ENCODE measurements at places on chromosomes 13 and 19.
A peak's percentile ranks its signal among the peaks of the same experiment; 100 is the strongest.

GRCh38 chr19:9792206-9793070 is 23.9 kb upstream of the ZNF846 start:
- DNase-seq = peak; percentile 88

DNA sequence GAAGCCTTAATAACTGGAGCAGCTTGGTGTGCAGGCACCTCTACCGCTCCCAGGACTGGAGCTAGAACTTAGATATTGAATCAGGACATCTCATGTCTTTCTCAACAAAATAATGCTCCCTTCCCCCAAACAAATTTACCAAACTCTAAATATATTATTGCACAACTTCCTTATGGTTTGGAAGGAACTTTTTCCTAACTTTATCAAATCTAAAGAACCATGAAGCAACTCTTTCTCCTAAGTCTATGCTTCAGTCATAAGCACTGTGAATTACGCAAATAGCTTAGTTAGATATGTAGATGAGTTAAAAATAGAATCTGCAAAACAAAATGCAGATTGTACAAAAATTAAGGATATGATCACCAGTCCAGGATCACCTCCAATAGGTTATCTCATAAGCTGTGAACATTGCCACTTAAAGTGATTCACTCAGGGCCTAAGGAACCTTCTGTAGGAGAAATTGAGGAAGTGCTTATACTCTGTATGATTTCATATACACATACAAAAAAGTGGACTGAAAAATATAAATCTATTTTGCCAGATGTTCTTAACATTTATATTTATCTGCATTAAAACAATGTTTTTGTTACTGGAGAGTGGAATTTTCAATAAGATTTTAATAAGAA is 20.4 kb upstream of the MAB21L1 start:
- DNase-seq = no peak

DNA sequence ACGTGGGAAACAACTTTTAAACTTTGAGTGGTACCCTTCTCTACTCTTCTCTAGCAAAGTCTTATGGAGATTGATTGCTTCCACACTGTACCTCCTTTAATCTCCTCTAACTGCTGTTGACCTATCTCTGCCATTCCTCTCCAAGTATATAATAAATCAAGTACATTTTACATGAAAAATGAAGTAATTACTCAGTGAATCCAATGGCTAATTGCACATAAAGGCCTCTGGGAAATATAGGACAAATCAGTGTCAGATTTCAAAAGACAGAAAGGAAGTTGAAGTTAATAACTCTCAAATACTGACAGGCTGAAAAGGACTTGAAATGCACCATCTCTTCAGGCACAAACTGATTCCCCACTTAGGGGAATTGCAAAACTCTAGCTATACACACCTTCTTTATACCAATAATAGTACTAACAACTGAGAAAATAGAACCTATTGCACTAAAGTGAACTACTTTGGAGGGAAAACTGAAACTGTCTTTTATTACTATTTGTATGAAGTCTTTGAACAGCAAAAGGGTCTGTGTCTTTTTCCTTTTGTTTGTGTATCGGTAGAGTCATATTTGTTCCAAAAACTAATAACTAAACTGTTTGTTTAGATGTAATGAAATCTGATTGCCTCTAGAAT is 701.1 kb downstream of the PCDH9 start:
- no peak for DNase-seq

GRCh38 chr13:104962411-104962810 is 1573.1 kb downstream of the EFNB2 start:
- DNase-seq = no peak

All from stimulated activated CD8-positive, alpha-beta memory T cell treated with anti-CD3 and anti-CD28 coated beads, Interleukin-2, amount 100 ng/mL, for 48 hours (primary cell).